ENCODE measurements at places on chromosomes 7 and 10.

DNA sequence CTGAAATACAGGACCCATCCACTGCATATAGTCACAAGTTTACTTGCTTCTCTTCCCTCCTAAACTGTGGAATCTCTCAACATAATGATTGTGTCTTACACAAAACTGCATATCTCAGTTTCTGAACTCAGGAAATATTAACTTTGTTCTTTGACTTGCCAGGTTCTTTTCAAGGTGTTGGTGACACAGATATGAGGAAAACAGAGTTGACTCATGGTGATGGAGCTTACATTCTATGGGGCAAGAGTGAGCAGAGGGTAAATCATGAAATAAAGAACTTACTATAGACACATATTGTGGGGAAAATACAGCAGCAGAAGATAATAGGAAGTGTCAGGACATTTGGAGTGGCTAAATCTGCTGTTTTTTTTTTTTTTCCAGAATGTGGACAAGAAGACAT, 72.5 kb upstream of the IGFBP3 start:
- DNase-seq: no peak

DNA sequence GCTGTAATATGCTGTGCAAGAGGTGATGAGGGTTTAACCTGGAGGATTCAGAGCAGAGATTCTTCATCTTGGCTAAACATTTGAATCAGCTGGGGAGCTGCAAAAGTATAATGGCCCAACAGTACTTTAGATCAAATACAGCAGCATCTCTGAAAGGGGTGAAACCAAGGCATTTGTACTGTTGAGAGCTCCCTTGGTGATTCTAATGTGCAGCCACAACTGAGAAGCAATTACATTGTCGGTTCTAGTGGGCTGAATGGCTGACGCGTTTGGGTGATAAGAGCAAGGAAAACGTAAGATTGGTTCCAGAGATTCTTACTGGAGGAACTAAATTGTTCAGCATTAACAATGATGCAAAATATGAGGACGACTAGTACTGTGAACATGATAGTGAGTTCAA, 269.7 kb downstream of the AGMO start:
- DNase-seq: no peak

DNA sequence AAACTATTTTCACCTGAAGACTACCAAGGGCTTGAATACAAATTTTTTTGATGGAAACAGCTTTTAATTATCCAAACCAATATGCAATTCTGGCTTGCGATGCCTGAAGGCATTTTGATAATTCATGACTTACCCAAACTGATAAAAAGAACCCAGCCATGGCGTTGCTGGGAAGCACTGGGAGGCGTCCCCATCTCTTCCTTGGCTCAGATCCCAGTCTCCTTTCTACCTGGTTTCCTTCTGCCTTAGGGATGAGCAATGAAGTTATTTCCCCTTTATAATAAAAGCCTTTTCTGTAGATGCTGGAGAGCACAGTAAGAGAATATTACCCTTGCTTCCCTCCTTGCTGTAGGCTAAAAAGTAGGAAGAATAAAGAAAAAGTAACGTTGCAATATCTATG, 129.1 kb upstream of the ANK3 start:
- DNase-seq: no peak

DNA sequence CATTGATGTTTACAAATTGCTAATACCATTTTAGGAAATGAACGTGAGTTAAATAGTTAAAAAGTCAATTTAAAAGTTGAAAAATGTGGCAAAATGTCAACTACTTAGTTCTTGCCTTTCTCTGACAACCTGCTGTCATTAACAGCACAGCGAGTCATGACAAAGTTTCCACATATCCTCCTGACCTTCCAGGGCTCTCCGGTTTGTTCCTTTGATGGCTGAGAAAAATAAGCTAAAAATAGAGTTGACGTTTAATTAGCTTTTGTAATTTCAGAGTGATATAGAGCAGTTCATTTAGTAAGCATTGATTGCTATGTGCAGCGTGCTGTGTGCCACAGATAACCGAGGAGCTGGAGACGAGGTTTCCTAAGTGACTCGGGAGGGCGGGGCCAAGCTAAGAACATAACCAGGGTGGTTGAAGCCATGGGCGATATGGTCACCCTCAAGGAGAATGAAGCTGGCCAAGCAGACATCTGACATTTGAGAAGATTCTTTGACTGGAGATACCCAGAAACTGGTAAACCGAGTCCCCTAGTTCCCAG, 47.9 kb downstream of the OGDH start:
- no peak for DNase-seq

DNA sequence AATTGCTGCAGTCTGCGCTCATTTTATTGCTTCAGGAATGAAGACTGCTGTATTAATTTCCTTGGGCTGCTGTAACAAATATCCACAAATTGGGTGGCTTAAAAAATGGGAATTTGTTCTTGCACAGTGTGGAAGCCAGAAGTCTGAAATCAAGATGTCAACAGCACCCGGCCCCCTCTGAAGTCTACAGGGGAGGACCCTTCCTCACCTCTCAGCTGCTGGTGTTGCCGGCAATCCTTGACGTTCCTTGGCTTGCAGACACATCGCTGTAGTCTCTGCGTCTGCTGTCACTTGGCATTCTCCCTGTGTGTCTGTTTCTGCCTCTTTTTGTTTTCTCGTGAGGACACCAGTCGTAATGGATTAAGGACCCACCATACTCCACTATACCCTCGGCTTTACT, 166.2 kb downstream of the PTPN20 start:
- DNase-seq: no peak

GRCh38 chr10:79020015-79020491, 48.7 kb upstream of the ZMIZ1 start:
- no peak for DNase-seq

- DNase-seq: peak; percentile 52
These were observed 65.7 kb downstream of the VWA2 start for GRCh38 chr10:114304571-114305421.

DNA sequence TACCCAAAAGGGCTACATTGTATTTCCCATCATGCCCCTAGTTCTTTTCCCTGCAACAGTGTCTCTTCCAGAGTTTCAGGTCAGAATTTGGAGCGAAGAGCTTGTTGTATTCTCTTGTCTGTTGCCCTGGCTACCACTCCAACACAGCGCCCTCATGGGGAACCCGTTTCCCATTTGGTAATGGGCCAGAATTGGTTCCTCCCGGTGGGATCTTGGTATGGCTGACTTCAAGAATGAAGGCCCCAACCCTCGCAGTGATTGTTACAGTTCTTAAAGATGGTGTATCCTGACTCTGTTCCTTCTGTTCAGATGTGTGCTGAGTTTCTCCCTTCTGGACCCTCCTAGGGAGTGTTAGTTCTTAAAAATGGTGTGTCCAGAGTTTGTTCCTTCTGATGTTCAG, 110.5 kb upstream of the ZNF32 start:
- DNase-seq: no peak

DNA sequence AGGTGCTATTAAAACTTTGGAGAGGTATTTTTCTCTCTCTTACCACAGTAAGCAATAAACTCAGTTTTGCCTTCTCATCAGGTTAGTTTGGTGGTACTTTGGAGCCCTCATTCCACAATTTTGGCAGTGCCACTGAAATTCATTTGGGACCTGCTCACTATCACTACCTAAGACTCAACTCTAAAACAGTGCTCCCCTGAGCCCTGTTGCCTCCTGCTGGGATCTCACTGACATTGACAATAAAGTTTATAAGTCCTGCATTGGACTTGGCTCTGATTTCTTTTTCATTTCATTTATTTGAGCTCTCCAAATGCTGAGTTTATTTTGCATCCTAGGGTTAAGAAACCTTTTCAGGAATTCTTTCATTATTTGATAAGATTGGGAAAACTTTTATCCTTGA, 130.8 kb upstream of the HPS1 start:
- no peak for DNase-seq
